ENCODE measurements at places on chromosomes 4 and X. TPM values are rescaled to one million over a fixed set of nuclear protein-coding genes. Genes with fewer than 3 reads are reported as not detected.

XAGE1A gene
- polyA plus RNA-seq: not detected

MANBA gene
- polyA plus RNA-seq: 53.9 TPM

TMPRSS11E gene
- polyA plus RNA-seq: not detected

RGS12 gene
- polyA plus RNA-seq: 1.7 TPM

HDX gene
- not detected for polyA plus RNA-seq

SCOC gene
- 45.9 TPM for polyA plus RNA-seq

MAGEB6B gene
- polyA plus RNA-seq: not detected

ADGRG2 gene
- not detected for polyA plus RNA-seq

SLC9B1 gene
- 1.7 TPM for polyA plus RNA-seq

PPP1R2C gene
- polyA plus RNA-seq: not detected

PIN4 gene
- 40.2 TPM for polyA plus RNA-seq

FOXR2 gene
- polyA plus RNA-seq: not detected

TNIP3 gene
- polyA plus RNA-seq: not detected

PDLIM3 gene
- not detected for polyA plus RNA-seq

XG gene
- 0.58 TPM for polyA plus RNA-seq

Measured in naive B cell (primary cell).